ENCODE measurements at places on chromosomes 11 and 22.
A peak's percentile ranks its signal among the peaks of the same experiment; 100 is the strongest.

DNA sequence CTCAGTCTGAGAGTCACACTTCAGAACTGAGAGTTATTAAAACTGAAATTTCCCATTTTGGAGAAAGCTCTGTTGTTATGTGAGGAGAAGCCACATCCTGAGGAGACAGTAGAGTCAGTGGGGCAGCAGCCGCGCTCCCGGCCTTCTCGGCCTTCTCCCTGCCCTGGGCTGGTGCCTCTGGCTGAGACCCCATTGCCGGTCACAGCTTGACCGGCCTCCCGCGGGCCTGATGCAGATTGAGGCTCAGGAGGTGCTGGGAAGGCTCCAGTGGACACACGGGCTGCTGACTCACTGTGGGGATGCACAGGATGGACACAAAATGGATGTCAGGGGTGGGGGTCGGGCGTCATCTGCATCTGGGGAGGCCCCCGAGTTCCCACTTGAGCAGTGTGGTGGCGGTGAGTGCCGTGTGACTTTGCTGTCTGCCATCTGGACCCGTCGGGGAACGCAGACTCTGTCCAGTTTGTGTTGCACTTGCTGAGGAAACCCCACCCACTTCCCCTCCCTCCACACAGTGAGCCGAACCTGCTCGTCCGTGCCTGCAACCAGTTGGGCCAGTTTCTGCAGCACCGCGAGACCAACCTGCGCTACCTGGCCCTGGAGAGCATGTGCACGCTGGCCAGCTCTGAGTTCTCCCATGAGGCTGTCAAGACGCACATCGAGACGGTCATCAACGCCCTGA is 50.1 kb downstream of the MUC6 start:
- no peak for DNase-seq

- no peak for DNase-seq
Observed at GRCh38 chr11:3764266-3764665, 33.1 kb downstream of the NUP98 start.

GRCh38 chr11:75527938-75528735 is 2.4 kb upstream of the GDPD5 start:
- no peak for DNase-seq

DNA sequence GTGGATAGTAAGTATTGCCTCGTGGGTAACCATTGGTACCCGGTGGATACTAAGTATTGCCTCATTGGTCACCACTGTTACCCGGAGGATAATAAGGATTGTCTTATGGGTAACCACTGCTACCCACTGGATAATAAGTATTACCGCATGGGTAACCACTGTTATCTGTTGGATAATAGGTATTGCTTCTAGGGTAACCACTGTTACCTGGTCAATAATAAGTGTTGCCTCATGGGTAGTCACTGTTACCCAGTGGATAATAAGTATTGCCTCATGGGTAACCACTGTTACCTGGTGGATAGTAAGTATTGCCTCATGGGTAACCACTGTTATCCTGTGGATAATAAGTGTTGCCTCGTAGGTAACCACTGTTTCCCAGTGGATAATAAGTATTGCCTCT is 22.6 kb upstream of the NXPE4 start:
- no peak for DNase-seq

- no peak for DNase-seq
Observed at GRCh38 chr11:64649291-64649697, 58.3 kb downstream of the SLC22A12 start.

- no peak for DNase-seq
Observed at GRCh38 chr11:133137270-133137669, 395.0 kb downstream of the OPCML start.

DNA sequence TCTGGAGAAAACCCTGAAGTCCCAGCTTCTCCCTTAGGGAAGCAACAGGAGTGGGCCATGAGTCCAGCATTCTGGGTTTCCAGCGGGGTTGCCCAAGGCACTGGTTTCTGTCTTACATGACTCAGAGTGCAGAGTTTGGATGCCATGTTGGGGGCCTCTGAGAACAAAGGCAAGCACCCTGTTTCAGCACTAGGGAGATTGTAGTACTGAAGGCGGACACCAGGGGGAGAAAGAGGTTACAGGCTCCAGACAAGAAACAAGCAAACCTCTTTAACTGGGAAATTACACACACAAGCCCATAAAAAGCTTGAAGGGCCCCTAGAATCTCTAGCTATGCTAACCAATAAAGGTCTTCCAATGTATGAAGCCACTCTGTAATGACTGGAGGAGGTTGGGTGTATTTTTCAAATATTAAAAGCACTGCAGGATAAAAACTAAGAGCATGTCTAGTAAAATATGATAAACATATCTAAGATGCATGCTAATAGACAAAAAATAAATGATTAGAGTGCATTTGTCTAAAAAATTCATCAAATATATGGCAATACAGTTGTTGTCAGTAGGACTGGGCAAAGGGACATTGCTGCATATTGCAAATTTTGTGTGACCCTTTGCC is 7.1 kb downstream of the MS4A6E start:
- DNase-seq, result no peak

GRCh38 chr22:31246687-31247086 is 34.6 kb downstream of the LIMK2 start:
- DNase-seq, result no peak

GRCh38 chr11:112538534-112539280 is 278.0 kb upstream of the PLET1 start:
- DNase-seq, result no peak

DNA sequence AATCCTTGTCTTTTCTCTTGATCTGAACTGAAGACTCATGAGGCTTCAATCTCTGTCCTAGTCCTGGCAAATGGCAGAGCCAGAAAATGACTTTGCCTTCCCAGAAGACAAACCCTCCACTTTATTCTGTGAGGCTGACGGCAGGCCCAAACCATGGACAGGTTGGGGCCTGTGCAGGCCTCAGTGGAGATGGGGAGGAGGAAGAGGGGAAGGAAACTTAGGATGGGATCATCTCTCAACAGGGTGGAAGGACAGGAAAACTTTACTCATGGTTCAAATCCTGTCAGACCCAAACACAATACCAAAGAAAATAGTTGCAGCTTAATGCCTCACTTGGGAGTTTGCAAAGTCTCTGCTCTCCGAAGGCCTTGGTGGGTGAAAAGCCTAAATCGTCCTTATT is 9.8 kb downstream of the RPL27A start:
- DNase-seq, result no peak

GRCh38 chr11:117843666-117844484 is 19.3 kb upstream of the FXYD2 start:
- DNase-seq, result peak; percentile 31
